A549 treated with RU486 at 1 μM for 4 hours (cell line): ENCODE measurements at places on chromosomes 7 and 10. TPM values are rescaled to one million over a fixed set of nuclear protein-coding genes. Genes with fewer than 3 reads are reported as not detected.

The COPS6 gene
- total RNA-seq, result 149 to 206 TPM (median 179 TPM) in 5 replicates

The SPDYE2 gene
- not detected in 5 replicates for total RNA-seq

The NPY gene
- total RNA-seq, result not detected in 5 replicates

The FEZF1 gene
- total RNA-seq, result not detected in 5 replicates

The ACTR3C gene
- total RNA-seq, result not detected in 5 replicates

The OR6B1 gene
- total RNA-seq, result not detected in 5 replicates

The TMEM176A gene
- not detected in 5 replicates for total RNA-seq

The TMEM140 gene
- 1.1 to 2.0 TPM (median 1.4 TPM) in 5 replicates for total RNA-seq

The MEOX2 gene
- not detected in 5 replicates for total RNA-seq

The CDHR1 gene
- total RNA-seq, result 0.03 to 0.13 TPM (median 0.07 TPM) in 5 replicates

The C1GALT1 gene
- total RNA-seq, result 22.7 to 40.4 TPM (median 33.6 TPM) in 5 replicates

The PRLHR gene
- not detected in 5 replicates for total RNA-seq

The CRTAC1 gene
- total RNA-seq, result 0.88 to 1.5 TPM (median 1.1 TPM) in 5 replicates

The GSTO2 gene
- 1.7 to 3.7 TPM (median 2.1 TPM) in 5 replicates for total RNA-seq

The COBL gene
- 4.2 to 5.5 TPM (median 4.9 TPM) in 5 replicates for total RNA-seq

The PAX4 gene
- total RNA-seq, result not detected in 5 replicates

The FAM25G gene
- total RNA-seq, result 0.88 to 1.1 TPM (median 0.95 TPM) in 3 of 5 replicates, not detected in the others

The UBE3C gene
- total RNA-seq, result 49.7 to 77.0 TPM (median 68.4 TPM) in 5 replicates

The ANXA8 gene
- 25.9 to 36.6 TPM (median 29.7 TPM) in 5 replicates for total RNA-seq

The PPP1R3C gene
- 8.2 to 14.6 TPM (median 13.5 TPM) in 5 replicates for total RNA-seq

The OPN4 gene
- total RNA-seq, result not detected in 5 replicates

The CDH23 gene
- total RNA-seq, result 1.9 to 3.2 TPM (median 2.8 TPM) in 5 replicates

The HOXA4 gene
- 2.0 to 2.9 TPM (median 2.4 TPM) in 5 replicates for total RNA-seq

The CUZD1 gene
- 1.3 to 1.8 TPM (median 1.6 TPM) in 5 replicates for total RNA-seq

The PNLIPRP2 gene
- 0.10 to 0.32 TPM in 2 of 5 replicates, not detected in the others for total RNA-seq
